ENCODE measurements at places on chromosomes 12 and 14. TPM values are rescaled to one million over a fixed set of nuclear protein-coding genes. Genes with fewer than 3 reads are reported as not detected.

PIP4P1 gene
- total RNA-seq = 22.9 TPM

DNA sequence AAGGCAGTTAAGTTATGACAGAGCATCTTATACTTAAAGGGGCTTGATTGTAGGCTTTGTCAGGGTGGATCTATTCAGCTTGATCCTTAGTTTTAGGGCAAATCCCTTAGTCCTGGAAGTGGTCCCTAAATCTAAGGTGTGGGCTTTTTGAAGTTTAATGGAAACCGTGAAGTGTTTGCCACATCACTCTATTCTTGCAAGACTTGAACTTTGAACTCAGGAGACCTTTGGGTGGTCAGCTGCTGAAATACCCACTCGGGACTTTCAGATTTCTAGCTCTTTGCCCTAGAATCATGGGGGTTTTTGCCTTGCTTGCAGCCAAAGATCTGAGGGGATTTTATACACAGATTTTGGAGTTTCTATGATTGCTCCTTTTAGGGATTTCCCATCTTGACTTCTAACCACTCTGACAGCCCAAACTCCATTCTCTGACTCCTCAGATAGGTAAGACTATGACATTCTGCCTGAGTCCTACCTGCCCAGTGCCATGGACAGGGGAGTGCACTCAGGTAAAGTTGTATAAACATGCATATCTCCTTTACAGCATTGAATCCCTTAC lies 39.9 kb downstream of the SNAPC1 start:
- DNase-seq = no peak

GRCh38 chr12:13116259-13116658 lies 12.8 kb upstream of the GSG1 start:
- no peak for DNase-seq

DNA sequence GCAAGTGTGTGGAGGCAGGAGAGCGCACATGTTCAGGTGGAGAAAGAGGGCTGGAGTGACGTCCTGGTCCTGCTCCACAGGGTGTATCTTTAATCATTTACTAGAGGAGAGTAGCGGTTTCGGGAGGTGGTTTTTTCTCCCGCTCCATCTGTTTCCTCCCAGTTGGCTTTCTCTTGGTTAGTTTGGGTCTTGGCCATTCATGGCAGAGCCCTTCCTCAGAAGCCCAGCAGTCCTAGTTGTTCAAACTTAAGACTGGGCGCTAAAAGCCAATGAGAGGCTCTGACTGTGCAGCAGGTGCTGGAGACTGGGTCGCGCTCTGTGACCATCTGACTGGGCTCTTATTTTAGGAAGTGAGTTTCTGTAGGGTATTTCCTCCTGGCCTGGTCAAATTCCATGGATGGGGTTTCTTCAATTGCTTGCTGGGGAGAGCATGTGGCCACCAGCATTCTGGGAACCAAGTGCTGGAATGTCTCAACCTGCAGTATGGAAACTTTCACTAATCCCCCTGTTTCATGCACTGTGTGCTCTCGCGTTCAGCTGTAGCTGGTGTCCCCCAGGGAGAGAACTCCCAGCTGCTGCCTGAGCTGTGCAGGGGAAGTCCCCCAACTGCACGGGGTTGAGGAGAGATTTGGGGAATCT lies 27.4 kb upstream of the TSPAN9 start:
- no peak for DNase-seq

GRCh38 chr12:8894378-8894777 lies 19.9 kb upstream of the PHC1 start:
- peak; percentile 85 for DNase-seq

GRCh38 chr14:50363714-50364111 lies 33.0 kb downstream of the CDKL1 start:
- no peak for DNase-seq

TESPA1 gene
- total RNA-seq = not detected

GRCh38 chr12:50572287-50572686 lies 67.5 kb downstream of the DIP2B start:
- peak; percentile 60 for DNase-seq

FOXM1 gene
- 28.8 TPM for total RNA-seq

GRCh38 chr14:73263606-73264005 lies 26.3 kb downstream of the PAPLN start:
- DNase-seq = no peak

CLEC1A gene
- total RNA-seq = not detected

GRCh38 chr12:55320201-55320600 lies 6.1 kb downstream of the OR6C1 start:
- DNase-seq = no peak

All from SK-MEL-5 (cell line).